NAMALWA (cell line): ENCODE measurements at places on chromosomes 5 and 9.

- no peak for DNase-seq
Observed at GRCh38 chr5:31854181-31855133, 215.5 kb downstream of the PDZD2 start.

DNA sequence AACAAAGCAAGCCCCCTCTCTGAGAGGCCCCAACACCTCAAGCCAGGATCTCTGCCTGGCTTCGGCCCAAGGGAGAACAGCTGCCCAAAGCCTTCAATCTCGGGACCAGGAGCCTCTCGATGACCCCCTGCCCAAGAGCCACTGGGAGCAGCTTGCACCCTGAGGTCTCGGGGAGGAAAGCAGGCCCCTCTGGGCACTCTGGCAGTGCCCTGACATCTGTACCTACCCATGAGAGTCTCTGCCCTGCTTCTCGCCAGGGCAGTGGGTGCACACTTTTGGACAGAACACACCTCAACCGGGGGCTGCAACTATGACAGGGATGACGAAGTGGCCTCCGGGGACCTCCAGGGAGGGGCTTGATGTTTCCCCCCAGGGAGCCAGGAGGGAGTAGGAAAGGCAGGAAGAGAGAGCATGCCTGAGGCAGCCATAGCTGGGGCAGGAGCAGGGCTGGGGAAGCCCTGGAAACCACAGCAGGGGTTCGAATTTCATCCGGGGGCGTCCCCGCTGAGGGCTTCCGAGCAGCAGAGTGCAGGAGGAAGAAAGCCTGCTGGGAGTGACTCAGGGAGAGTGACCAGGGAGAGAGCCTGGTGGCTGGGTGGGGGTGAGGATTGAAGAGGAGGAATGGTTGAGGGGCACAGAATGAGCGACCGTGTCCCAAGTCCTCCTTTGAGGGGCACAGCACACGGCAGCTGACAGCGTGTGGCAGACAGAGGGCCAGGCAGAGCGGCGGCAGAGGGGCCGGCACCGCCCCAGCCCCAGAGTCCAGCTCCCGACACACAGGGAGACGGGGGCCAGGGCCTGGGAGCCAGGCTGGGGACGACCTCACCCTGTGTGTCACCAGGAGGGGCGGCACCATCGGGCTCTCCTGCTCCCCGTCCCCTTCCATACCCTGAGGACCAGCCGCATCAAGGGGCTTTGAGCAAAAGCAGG lies 1.8 kb downstream of the LPCAT1 start:
- no peak for DNase-seq

DNA sequence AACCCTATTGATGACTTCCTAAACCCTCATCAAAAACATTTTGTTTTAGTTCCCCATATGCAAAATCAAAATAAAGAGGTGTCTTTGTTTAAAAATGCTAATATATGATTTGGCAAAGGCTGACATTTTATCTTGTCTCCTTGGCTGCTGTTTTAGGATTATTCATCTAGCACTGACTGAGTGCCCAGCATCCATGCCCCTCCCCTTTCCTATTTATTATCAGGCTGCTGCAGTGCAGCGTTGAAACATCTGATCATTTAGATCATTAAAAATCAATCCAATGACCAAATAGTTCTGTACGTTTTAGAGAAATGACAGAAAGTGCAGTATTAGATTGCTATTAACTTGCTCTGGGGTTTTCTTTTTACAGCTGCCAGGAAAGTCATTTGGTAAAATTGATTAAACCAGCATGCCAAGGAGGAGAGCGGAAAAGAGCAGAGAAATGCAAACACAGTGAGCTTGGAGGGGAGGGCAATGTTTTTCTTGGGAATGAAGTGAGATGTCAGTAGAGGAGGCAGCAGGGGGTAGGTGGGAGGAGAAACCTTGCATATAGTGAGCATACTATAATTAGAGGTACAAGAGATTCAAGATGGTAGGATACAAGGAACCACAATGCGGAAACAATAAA lies 286.3 kb downstream of the PDE4D start:
- no peak for DNase-seq

DNA sequence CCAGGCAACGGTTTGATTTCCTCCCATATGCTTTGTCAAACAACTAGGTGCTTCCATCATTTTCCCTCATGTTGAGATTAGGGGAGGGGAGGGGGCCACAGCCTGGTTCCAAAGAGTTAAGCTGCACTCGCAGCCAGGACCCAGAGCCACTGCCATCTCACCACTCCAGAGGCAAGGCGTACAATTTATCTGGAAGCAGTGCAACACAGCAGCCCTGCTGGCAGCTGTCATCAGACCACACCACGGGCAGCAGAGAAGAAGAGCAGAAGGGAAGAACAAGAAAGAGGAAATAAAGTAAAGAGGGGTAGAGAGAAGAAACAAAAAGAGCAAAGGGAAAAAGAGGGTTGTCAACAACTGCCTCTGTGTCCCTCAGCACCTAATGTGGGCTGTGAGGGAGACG lies 38.9 kb downstream of the MED27 start:
- DNase-seq = no peak

GRCh38 chr5:131423056-131423455 lies 159.2 kb downstream of the CDC42SE2 start:
- no peak for DNase-seq

- DNase-seq = no peak
Observed at GRCh38 chr9:118984607-118985006, 384.6 kb downstream of the BRINP1 start.

GRCh38 chr9:20087481-20087880 lies 298.6 kb upstream of the SLC24A2 start:
- DNase-seq = no peak

DNA sequence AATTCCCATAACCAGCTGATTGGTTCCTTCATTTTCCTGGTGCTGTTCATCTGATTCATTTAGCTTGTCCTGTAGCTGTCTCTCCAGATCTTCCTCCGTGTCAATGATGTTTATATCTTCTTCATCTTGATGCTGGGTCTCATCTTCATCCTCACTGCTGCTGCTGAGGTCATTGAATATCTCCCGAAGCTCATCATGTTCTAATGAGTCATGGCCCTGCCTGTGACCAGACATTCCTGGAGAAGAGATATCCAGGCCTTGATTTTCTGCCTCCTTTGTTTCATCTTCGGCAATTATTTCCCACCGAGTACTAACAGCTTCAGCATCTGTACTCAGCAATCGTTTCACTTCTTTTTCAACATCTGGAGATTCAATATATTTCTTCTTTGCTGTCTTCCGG lies 1.4 kb downstream of the TAF7 start:
- no peak for DNase-seq

DNA sequence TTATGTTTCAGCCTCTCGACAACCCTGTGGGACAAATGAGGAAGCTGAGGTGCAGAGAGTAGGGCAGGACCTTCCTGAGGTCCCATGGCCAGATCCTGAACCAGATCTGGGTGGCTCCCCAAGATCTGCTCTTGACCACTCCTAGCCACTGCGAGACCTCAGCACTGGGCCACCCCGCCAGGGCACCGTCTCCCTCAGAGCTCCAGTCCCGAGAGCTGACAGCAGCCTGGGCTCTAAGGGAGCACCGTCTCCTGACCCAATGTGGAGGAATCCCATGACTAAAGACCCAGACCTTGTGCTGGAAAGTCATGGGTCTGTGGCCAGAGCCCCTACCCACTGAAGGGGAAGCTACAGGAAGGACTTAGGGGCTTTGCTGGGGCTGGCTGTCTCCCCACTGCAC lies 4.5 kb upstream of the LMX1B start:
- DNase-seq = no peak

GRCh38 chr5:133667217-133667616 lies 54.9 kb upstream of the FSTL4 start:
- no peak for DNase-seq

GRCh38 chr9:72327631-72328030 lies 37.4 kb downstream of the ZFAND5 start:
- DNase-seq = no peak

GRCh38 chr9:3699883-3700282 lies 174.1 kb upstream of the RFX3 start:
- no peak for DNase-seq

- peak; percentile 81 for DNase-seq
Observed at GRCh38 chr5:54249210-54250028, 61.0 kb downstream of the ARL15 start.

DNA sequence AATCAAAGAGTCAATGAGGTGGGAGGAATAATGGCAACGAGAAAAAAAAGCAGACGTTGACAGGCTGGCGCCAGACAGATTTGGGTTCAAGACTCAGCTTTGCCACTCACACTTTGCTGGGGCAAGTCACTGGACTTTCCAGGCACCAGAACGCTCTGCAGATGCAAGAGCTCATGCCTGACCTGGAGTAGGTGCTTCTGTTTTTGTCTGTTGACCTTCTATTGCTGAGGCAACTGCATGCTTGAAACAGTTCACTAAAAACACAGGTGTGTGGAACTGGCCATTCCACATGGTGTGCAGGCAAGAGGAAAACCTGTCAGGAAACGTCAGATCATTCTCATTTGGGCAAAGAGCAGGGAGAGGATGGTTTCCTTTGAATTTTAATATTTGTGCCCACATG lies 161.2 kb upstream of the SMIM23 start:
- no peak for DNase-seq

DNA sequence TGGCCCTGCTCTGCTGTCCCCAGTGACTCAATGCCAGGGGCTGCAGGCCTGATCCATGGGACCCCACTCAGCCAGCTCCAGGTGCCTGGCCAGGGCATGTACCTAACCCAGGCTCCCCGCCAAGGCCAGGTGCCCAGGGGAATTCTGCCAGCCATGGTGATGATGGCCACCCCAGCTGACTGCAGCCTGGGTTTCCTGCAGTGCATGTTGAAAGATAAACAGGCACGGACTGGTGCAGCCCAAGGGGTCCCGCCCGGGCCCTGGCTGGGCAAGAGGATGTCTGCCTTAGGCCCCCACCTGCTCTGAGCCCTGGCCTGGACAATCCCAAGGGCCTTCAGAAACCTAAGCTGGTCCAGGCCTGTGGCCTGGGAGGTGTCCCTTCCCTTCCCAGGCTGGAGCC lies 1.2 kb downstream of the ABCA2 start:
- no peak for DNase-seq

GRCh38 chr9:2817999-2818803 lies 25.7 kb downstream of the PUM3 start:
- DNase-seq = no peak

DNA sequence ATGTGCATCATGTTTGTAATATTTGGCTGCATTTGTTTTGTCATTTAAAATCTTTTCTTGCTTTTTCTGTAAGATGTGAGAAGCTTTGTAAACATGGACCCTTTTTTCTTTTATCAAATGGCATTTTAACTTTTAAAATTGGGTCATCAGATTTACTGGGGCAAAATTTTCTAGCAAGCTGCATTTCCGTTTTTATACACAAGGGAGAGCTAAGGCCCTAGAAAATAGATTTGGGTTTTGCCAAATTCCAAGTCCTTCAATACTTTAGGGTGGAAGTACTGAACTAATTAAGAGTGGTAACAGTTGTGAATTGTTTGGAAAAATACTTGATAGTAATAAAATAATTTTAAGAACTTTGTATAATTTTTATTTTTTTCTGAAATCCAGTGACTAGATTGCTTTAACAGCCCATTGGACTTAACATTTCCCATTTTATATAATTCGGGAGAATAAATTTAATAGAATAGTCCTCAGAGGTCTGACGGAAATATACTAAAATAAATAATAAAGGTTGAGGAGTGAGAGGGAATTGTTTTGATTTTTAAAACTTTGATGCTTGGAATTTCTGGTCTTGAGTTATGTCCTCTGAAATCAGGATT lies 117.4 kb downstream of the SMARCA2 start:
- peak; percentile 53 for DNase-seq

- no peak for DNase-seq
Observed at GRCh38 chr5:85143138-85143537, 758.5 kb upstream of the EDIL3 start.

- DNase-seq = no peak
Observed at GRCh38 chr9:83081846-83082245, 18.9 kb upstream of the RASEF start.

DNA sequence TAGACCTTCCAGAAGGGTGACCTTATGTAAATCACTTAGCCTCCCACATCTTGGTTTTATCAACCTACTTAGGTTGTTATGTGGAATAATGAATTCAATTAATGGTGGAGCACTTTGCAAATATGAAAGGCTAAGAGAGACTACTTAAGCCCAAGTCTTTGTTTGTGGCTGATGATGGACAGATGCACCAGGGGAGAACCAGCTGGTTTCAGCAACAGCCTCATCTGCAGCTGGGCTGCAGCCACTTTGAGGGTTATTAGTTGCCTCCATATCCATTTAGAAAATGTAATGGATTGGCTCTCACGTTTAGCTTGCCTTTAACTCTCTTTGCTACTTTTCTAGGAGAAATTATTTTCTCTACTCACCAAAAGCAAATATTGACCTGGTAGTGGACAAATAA lies 146.6 kb downstream of the ESM1 start:
- DNase-seq = no peak

DNA sequence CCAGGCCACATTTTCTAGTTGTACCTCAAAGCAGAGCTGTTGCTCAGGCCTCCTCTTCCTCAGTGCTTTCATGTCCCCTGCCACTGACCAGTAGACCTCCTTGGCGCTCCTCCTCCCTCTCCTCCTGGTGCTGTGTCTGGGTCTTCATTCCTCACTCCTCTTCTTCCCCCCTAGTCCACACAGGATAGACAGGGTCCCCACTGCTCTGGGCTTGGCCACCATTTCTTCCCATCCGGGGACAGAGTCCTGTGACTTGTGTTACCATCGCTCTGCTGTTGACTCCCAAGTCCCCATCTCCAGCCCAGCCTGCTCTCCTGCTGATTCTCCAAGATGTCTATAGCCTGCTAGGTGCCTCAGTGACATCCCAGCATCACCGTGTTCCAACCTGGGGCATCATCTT lies 88.2 kb upstream of the HRH2 start:
- no peak for DNase-seq

DNA sequence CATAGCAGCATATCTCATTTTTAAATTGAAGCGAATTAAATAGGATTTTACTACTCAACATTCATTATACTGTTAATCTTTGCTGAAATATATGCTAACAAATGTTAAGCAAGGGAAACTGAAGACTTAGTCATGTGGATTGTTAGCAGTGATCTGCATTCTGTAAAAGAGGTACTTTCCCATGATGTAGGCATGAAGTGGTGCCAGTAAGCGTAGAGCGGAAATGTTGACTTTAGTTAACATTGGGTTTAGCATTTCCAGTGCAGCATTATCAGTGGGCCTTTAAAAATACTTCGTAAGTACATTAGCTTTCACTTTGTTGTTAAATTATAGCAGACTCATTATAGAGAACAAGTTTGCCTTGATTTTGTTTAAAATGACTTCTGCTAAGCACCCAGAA lies 130.3 kb downstream of the CDC42SE2 start:
- DNase-seq = no peak

DNA sequence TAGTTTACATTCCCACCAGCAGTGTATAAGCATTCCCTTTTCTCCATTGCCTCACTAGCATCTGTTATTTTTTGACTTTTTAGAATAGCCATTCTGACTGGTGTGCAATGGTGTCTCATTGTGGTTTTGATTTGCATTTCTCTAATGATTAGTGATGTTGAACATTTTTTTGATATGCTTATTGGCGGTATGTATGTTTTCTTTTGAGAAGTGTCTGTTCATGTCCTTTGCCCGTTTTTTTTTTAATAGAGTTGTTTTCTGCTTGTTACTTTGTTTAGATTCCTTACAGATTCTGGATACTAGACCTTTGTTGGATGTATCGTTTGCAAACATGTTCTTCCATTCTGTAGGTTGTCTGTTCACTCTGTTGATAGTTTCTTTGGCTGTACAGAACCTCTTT lies 25.3 kb downstream of the NIPBL start:
- no peak for DNase-seq

GRCh38 chr5:73673161-73673591 lies 47.2 kb downstream of the ARHGEF28 start:
- no peak for DNase-seq
